ENCODE measurements at places on chromosomes 1 and 21.

GRCh38 chr1:155038602-155039307, 5.1 kb downstream of the DCST1 start:
- DNase-seq: peak; percentile 10

DNA sequence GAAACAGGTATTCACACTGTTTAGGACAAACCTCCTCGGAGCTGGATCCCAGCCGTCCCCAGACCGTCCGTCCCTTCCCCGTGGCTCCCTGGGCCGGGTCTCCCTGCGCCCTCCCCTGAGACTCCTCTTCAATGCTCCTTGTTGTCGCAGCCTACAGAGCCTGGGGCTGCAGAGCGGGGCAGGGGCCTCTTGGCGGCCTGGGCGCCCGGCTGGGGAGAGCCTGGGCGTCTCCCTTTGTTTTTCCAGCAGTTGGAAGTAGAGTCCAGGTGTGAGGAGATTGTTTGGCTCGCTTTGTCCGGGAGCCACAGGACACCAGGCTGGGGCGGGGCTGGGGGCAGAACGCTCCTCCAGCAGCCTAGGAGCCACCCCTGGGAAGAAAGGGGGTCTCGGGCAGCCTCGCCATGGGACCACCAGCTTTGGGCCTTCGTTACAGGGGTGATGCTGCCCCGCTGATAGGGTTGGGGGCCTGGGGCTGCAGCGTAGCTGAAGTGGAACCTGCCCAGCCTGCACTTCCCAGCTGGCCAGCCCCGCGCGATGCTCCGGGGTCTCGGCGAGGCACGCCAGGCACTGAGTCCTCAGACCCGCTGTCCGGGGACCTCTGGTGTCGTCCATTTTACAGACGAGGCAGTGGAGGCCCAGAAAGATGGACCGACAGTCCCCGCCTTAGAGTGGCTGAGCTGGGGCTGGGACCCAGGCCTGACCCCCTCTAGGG, 66.9 kb downstream of the PRDM16 start:
- DNase-seq: no peak

DNA sequence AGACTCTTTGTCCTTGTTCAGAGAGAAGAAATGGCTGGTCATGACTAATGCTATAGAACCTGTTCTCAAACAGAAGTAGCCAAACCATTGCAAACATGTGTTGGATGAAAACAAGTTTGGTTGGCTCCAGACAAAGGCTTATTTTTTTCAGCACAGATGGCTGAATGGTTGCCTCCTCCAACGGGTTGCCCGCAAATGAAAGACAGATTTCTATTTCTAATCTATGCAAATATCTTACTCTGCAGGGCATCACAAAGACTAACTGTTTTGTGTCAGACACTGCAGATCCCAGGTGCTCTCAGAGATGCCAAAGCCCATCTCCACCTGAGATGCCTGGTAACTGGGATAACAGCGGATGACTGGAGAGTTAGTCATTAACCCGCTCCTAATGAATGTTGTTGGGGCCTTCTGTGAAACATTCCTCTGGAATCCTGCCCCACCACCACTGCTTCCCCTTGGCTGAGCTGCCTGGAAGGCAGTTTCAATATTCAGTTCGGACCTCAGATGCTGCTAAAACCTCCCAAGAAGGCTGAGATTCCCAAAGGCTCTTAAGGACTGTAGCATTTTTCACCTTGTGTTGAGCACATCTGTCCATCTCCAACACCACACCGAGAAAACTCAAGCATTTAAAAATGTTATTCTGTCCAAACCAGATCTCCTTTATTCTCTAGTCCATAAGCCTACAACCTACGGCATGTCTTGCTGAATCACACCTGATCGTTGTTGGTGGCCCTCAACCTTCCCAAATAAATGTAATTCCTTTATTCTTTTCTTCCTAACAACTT, 104.4 kb downstream of the PTPN14 start:
- DNase-seq: peak; percentile 97

DNA sequence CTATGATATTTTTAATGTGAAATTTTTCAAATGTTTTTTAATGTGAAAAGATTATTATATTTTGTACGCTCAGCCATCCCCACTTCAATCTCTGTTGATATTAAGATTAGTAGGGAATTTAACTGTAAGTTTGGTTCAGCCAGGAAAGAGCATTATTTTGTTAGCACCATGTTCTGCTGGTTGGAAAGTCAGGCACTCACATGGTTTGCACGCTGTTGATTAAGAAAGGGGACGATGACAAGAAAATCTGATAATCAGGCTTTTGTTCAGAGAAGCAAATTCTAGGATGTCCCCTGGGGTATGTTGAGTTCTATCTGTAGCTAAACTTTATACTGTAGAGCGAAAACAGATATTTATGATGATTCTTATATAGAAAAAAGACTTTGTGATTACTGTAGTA, 115.1 kb downstream of the OSBPL9 start:
- DNase-seq: no peak

- DNase-seq: no peak
Observed at GRCh38 chr1:206684478-206685333, at the start of gene MAPKAPK2. Gene MAPKAPK2, plus strand, starts transcription at chr1:206684905. Its CDS starts 325 bp downstream, at chr1:206685230.
